ENCODE measurements at places on chromosomes 6 and 20.
A peak's percentile ranks its signal among the peaks of the same experiment; 100 is the strongest.

GRCh38 chr6:21750575-21750974 lies 157.0 kb downstream of the SOX4 start:
- H3K4me3 ChIP-seq, result no peak overlapping the region
- no peak for DNase-seq
- no peaks in the 10 kb centered on the region for H3K27me3 ChIP-seq
- no peak overlapping the region for H3K27ac ChIP-seq
- no peaks in the 10 kb centered on the region for H3K4me1 ChIP-seq

GRCh38 chr6:13702809-13703302 lies 8.8 kb downstream of the RANBP9 start:
- H3K4me1 ChIP-seq, result peaks cover 1% of the 10 kb centered on the region
- H3K4me3 ChIP-seq, result no peak overlapping the region
- no peaks in the 10 kb centered on the region for H3K27me3 ChIP-seq
- DNase-seq, result no peak

GRCh38 chr20:13670160-13670559 lies 31.4 kb upstream of the TASP1 start:
- no peak overlapping the region for H3K27ac ChIP-seq
- no peaks in the 10 kb centered on the region for H3K4me1 ChIP-seq
- H3K27me3 ChIP-seq, result no peaks in the 10 kb centered on the region
- DNase-seq, result no peak
- H3K36me3 ChIP-seq, result no peaks in the 10 kb centered on the region

- no peaks in the 10 kb centered on the region for H3K36me3 ChIP-seq
- no peak for DNase-seq
- H3K4me3 ChIP-seq, result no peak overlapping the region
- no peaks in the 10 kb centered on the region for H3K4me1 ChIP-seq
- no peak overlapping the region for H3K27ac ChIP-seq
- no peaks in the 10 kb centered on the region for H3K27me3 ChIP-seq
Observed at GRCh38 chr6:110448846-110449540, 27.4 kb downstream of the SLC22A16 start.

DNA sequence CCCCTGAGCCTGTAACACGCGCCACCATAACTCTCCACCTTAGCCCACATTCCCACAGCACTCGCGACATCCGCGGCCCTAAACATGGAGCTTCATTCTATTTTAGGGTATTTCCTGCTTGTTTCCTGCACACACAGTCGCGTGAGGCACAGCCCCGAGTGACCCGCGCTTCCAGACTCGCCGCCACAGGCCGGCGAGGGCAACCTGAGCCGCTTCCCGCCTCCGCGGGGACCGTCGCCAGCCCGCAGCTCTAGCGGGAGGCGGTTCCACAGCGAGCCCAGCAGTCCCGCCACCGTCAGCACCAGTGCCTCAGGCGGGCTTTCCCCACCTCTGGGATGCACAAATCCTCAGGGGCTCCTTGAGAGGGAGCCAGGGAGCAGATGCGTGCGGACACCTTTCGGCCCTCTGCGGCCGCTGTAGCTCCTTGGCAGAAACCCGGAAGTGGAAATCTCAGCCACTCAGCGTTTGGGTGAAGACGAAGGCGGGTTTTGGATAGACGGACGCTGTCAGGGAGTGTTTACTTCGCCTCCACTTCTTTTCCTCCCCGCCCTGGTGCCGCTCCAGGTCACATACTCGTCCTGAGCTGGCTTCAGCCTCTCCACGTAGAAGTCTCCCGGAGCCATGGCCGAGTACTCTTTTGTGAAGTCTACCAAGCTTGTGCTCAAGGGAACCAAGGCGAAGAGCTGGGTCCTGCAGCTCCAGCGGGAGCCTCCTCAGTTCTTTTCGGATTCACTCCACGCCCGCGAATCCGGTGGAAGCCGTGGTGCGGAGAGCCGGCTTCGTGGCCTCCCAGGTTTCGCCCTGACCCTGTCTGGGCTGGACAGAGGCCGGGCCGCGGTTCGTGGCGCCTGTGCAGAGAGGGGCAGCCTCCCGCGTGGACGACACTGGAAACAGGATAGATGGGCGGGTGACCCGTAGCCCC lies 2177.4 kb upstream of the DEFB115 start:
- no peaks in the 10 kb centered on the region for H3K27me3 ChIP-seq
- H3K4me1 ChIP-seq, result no peaks in the 10 kb centered on the region
- no peak overlapping the region for H3K27ac ChIP-seq
- H3K4me3 ChIP-seq, result peak overlapping the region; percentile 67
- peak; percentile 88 for DNase-seq
- no peaks in the 10 kb centered on the region for H3K36me3 ChIP-seq

DNA sequence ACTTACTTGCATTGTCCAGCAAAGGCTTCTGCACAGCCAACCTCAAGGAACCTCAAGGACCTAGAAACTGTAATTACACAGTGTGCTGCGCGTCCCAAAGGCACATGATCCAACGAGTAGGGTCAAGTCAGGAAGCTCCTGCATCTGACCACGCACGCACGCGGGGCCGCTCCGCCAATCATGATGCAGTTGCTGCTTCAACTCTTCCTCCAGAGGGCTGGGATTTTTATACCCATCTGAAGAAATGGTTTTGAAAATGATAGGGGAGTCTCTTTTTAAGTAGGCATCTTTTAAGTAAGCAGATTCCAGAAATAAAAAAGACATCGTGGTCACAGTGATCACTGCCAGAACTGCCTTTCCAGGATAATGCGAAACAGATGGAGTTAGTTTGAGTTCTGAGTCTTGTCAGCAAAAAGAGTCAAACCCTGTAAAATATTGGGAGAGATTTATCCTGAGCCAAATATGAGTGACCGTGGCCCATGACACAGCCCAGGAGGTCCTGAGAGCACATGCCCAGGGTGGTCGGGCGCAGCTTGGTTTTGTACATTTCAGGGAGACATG lies 34.0 kb downstream of the KIF25 start:
- DNase-seq, result peak; percentile 58
- peak overlapping the region; percentile 64 for H3K27ac ChIP-seq

DNA sequence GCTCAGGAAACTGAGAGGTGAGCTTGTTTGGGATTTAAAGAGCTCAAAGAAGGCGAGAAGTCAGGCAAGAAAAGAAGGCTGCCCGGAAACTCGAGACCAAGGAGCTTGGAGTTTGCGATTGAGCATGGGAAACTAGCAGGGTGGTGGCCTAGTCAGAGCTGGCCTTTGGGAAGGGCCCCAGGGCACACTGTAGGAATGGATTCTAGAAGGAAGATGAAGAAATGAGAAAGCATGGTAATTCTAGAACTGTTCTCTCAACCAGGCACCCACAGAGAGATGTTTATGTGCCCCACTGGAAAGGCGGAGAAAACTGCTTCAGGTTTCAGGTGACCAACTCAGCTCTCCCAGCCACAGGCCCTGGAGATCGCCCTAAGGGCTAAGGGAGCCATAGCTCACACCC lies 126.2 kb downstream of the FOXO3 start:
- H3K27me3 ChIP-seq, result no peaks in the 10 kb centered on the region
- no peak overlapping the region for H3K4me3 ChIP-seq
- H3K27ac ChIP-seq, result no peak overlapping the region
- peaks cover 10% of the 10 kb centered on the region for H3K4me1 ChIP-seq
- DNase-seq, result no peak

DNA sequence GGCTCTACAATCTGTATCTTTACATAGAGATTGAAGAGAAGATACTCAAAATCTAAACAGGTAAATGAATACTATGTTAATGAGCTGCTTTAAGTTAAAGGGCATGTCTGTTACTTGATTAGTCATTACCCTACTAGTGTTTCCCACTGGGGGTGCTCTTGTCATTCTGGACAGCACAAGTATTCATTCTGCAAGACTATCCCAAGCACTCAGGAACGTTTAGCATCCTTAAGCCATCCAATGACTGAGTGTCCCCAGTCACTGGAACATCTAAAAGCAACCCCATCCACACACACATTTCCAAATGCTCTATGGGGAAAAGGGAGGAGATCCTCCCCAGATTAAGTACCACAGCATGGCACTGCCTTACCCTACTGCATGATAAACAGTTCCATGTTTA lies 25.7 kb downstream of the EZR start:
- no peak overlapping the region for H3K27ac ChIP-seq
- no peak for DNase-seq
- H3K36me3 ChIP-seq, result no peaks in the 10 kb centered on the region
- no peaks in the 10 kb centered on the region for H3K27me3 ChIP-seq
- H3K4me1 ChIP-seq, result peaks cover 27% of the 10 kb centered on the region

DNA sequence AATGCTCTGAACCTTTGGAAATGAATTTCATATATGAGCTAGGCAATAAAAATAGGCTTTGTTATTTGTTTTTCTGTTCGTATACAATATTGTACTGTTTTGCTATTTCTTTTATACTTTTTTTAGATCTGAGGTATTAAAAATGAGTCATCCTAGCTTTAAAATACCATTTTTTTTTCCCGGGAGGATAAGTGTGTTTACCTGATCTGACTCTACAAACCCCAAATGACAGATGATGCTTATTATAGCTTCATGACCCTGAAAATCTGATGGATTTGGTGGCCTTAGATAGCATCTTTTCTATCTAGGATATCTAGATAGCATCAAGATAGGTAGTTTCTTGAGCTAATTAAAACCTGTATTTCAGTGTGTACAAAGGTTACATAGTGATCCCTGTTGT lies 206.4 kb downstream of the DTNBP1 start:
- H3K4me1 ChIP-seq, result peaks cover 18% of the 10 kb centered on the region
- H3K36me3 ChIP-seq, result no peaks in the 10 kb centered on the region
- no peaks in the 10 kb centered on the region for H3K27me3 ChIP-seq

DNA sequence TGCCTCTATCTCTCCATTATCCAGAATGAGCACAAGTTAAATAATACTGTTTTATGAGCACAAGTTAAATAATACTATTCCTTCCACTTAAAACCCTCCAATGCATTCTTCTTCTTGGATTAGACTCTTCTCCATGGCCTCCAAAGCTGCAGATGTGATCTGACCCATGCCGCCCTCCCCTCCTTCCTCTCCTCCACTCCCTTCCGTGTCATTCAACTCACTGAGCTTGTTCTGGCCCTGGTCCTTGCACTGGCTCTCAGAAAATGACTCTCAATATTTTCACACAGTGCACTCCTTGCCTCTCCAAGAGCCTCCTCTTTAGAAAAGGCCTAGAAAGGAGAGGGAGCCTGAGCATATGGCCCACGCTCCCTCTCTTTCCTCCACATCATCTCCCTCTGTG lies 125.0 kb upstream of the CD93 start:
- H3K4me1 ChIP-seq, result peaks cover 9% of the 10 kb centered on the region
- no peak overlapping the region for H3K4me3 ChIP-seq
- DNase-seq, result no peak
- no peaks in the 10 kb centered on the region for H3K36me3 ChIP-seq

GRCh38 chr6:42449917-42450476 lies 1.7 kb downstream of the TRERF1 start:
- peak overlapping the region; percentile 77 for H3K4me3 ChIP-seq
- H3K27ac ChIP-seq, result peak overlapping the region; percentile 59
- H3K27me3 ChIP-seq, result no peaks in the 10 kb centered on the region
- H3K36me3 ChIP-seq, result no peaks in the 10 kb centered on the region

- no peaks in the 10 kb centered on the region for H3K27me3 ChIP-seq
- H3K36me3 ChIP-seq, result no peaks in the 10 kb centered on the region
- no peaks in the 10 kb centered on the region for H3K4me1 ChIP-seq
- H3K4me3 ChIP-seq, result no peak overlapping the region
Observed at GRCh38 chr6:115058414-115059211, 715.8 kb upstream of the HS3ST5 start.

DNA sequence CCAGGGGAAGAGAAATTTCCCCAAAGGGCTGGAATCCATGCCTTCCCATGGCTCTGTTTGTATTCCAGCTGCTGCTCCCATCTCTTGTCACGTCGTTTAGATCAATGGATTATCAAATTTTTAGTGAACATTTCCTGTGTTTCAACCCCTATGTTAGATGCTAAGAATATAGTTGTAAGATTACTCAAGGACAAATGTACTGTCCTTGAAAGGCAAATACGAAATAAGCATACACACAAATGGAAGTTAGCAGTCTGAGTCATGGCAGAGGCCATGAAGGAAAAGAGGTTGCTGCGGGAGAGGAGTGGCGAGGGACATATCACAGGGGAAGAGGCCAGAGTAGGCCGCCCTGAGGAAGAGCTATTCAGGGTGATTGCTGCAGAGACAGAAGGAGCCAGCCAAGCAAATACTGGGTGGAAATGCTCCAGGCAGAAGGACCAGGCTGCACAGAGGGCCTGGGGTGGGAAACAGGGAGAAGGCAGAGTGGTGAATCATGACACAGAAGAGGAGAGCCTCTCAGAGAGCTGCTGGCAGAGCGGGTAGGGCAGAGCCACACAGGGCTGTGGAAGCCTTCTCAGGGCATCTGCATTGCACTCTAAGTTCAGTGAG lies 219.2 kb upstream of the LRFN2 start:
- H3K36me3 ChIP-seq, result no peaks in the 10 kb centered on the region
- H3K4me1 ChIP-seq, result no peaks in the 10 kb centered on the region
- H3K4me3 ChIP-seq, result no peak overlapping the region
- no peaks in the 10 kb centered on the region for H3K27me3 ChIP-seq
- no peak for DNase-seq

DNA sequence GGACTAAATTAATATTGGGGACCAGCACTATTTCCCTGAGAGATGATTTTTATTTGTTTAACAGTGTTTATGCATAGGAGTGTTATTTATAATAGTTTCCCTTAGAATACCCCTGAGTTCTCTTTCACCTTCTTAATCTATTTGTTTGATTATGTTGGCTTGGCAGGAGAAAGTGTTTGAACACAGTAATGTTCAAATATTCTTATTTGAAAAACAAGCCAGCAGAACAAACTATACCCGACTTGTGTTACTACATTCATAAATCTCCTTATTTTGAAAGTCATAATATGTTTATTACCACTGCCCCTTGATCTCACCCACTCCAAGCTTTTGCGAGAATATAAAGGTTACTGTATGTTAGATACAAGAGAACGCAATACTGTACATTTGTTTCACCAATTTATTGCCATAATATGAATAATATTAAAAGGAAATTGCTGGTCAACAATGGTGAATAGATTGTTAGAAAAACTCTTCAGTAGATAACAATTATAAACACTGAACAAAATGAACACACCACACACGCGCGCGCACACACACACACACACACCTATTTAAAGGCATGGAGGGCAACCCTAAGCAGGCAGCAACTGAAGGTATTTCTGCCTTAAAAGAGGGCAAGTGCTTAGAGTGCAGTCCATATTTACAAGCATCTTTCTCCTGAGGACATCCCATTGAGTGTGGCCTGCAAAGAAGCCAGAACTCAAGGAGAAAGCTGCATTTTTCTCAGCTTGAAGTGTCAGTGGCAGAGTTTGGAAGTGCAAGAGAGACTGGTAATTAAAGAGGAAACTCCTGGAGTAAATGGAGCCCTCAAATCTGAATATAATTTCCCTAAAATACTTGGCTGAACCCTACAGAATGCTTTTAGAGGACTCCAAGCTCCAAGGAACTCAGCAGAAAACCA lies 279.4 kb upstream of the MAN1A1 start:
- no peak overlapping the region for H3K27ac ChIP-seq
- H3K36me3 ChIP-seq, result no peaks in the 10 kb centered on the region
- H3K27me3 ChIP-seq, result no peaks in the 10 kb centered on the region
- no peaks in the 10 kb centered on the region for H3K4me1 ChIP-seq
